Right ventricle myocardium inferior (tissue), 1 donor: ENCODE measurements at places on chromosomes 5 and 9. TPM values are rescaled to one million over a fixed set of nuclear protein-coding genes. Genes with fewer than 3 reads are reported as not detected.
A peak's percentile ranks its signal among the peaks of the same experiment; 100 is the strongest.

The GFI1B gene
- 0.43 TPM for total RNA-seq

The CDH6 gene
- total RNA-seq: 3.3 TPM

The CHMP5 gene
- 51.5 TPM for total RNA-seq

The SPINK13 gene
- not detected for total RNA-seq

The IL33 gene
- total RNA-seq: 29.6 TPM

The NUP188 gene
- total RNA-seq: 16.0 TPM

The AQP7 gene
- total RNA-seq: 147 TPM

The FOXD4 gene
- not detected for total RNA-seq

GRCh38 chr5:14251733-14252132 lies 108.6 kb downstream of the TRIO start:
- DNase-seq: no peak

GRCh38 chr5:172638209-172638768 lies 2.8 kb upstream of the NEURL1B start:
- DNase-seq: no peak

GRCh38 chr9:87620731-87621322 lies 105.1 kb upstream of the CTSL start:
- no peak for DNase-seq

GRCh38 chr9:81690251-81690851 lies 1.0 kb upstream of the TLE1 start:
- DNase-seq: no peak

- DNase-seq: no peak
Observed at GRCh38 chr9:4740388-4740637, 689 bp downstream of the AK3 start.

DNA sequence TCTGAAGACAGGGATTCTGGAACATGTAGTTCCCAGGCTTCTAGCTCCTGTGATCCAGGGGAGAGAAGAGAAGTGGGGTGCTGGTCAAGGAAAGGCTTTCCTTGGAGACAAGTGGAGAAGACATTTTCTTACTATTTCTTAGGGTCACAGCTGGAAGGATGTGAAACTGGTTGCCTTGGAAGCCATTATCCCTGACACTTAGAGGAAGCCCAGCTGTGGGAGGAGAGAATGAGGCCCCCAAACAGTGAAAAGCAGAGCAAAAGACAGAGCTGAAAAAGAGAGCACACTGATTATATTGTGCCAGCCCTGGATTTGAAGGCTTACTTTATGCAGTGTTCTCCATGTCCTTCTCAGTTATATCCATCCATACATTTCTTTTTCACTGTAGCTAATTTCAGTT lies 17.5 kb upstream of the SHB start:
- DNase-seq: no peak

DNA sequence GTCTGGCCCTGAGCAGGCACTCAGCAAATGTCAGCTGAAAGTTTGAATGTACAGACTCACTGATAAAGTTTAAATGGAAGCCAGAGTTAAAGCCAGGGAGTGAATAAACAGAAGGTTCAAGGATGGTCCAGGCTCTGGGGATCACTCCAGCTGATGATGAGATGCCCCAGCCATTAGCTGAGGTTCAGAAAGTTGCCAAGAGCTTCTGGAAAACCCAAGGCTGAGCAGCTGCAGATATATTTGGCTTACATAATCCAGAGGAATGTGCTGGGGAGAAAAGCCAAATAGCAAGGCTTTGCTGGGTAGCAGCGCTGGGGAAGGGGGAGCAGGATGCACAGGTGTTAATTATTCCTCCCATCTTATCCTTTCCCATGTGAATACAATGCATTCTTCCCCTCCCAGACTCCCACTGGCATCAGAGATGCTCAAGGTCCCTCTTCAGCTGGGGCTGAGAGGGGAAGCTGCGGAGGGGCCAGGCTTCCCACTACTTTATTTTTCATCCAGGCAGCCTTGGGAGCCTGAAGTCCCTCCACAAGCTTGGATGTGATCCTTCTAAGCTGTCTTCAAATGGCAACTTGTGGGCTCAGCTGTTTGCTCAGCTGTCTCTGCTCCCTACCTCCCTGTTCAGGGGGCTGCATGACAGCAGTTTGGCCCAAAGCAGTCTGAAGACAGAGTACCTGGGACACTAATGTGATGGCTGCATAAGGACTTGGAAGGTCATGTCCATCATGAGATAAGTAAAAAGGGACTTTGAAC lies 341.2 kb downstream of the TRIM32 start:
- DNase-seq: peak; percentile 51

- no peak for DNase-seq
Observed at GRCh38 chr9:90802386-90802985, 867 bp downstream of the SYK start.

- no peak for DNase-seq
Observed at GRCh38 chr9:6440405-6440804, 27.4 kb downstream of the UHRF2 start.

- no peak for DNase-seq
Observed at GRCh38 chr9:136392538-136393449, 7.2 kb downstream of the SNAPC4 start.

GRCh38 chr9:100440071-100440470 lies 13.1 kb downstream of the MSANTD3 start:
- DNase-seq: no peak

DNA sequence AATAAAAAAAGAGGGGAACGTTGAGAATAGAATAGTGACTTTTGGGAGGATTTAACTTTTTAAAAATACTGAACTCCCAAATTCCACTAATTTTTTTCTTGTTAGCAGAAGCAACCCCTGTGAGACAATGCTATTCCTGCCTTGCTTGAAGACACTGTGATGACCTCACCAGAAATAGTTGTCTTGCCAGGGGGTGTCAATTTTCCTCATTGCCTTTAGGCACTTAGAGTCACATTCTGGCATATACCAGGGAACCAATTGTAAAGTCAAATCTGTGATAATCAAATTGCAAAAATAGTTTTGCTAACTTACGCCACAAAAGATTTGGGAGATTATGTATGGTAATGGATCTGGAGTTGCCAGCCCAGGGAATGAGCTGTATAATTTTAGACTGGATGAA lies 42.8 kb upstream of the RPS23 start:
- no peak for DNase-seq

- no peak for DNase-seq
Observed at GRCh38 chr5:35180046-35180445, 50.2 kb downstream of the PRLR start.

DNA sequence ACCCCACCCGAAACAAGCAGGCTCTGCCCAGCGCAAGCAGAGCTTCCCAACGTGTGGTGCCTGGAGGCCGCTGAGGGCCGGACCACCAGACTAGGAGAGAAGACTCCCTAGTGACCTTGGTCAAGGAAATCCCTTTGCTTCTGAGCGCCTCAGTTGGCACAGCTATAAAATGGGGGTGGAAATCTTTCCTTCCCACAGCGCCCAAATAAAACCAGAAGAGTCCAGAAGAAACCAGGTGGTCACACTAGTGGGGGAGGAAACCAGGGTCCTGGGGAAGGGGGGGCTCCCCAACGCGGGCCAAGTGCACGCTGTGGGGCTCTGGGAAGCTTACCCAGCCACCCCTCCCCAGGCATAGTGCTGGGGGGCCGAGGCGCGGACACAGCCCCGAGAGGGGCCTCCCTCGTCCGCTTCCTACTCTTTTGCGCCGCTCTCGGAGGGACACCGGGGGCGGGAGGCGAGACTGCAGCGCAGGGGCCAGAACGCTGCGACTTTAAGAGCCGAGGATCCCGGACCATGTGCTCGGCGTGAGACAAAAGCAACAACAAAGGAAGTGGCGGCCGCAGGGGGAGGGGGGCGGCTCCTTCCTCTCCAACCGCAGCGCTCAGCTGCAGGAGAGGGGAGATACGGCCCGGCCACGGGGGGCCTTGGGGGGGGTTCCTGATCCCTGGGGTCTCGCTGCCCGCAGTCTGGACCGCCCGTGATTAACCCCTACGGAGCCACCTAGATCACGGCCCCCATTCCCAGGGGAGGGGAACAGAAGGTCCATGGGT lies 885 bp downstream of the RNF44 start:
- peak; percentile 93 for DNase-seq

DNA sequence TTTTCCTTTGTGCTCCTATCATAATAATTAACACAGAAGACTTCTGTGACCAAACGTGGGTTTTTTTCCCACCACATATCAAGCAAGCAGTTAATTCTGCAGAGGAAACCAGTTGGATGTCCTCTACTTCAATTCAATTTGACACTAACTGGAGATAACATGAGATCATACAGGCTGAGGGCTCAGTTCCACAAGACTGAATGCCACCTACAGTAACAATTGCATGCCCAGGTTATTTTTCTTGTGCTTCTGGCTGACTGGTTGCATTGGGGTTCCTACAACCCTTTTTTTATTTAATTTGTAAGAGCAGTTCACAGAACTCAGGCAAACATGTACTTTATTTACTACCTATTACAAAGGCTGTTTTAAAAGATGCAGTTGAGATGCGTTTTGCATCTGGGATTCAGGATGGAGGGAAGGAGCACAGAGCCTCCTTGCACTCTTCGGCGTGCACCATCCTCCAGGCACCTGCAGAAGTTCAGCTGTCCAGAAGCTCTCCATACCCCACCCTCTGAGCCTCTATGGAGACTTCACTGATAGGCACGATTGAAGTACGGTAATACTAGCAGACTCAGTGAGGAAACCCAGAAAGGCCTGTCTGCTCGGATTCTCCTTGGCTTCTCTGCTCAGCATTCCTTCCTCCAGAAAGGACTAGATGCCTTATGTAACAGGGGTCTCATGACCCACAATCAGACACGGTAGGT lies 425.2 kb upstream of the CDH9 start:
- no peak for DNase-seq

DNA sequence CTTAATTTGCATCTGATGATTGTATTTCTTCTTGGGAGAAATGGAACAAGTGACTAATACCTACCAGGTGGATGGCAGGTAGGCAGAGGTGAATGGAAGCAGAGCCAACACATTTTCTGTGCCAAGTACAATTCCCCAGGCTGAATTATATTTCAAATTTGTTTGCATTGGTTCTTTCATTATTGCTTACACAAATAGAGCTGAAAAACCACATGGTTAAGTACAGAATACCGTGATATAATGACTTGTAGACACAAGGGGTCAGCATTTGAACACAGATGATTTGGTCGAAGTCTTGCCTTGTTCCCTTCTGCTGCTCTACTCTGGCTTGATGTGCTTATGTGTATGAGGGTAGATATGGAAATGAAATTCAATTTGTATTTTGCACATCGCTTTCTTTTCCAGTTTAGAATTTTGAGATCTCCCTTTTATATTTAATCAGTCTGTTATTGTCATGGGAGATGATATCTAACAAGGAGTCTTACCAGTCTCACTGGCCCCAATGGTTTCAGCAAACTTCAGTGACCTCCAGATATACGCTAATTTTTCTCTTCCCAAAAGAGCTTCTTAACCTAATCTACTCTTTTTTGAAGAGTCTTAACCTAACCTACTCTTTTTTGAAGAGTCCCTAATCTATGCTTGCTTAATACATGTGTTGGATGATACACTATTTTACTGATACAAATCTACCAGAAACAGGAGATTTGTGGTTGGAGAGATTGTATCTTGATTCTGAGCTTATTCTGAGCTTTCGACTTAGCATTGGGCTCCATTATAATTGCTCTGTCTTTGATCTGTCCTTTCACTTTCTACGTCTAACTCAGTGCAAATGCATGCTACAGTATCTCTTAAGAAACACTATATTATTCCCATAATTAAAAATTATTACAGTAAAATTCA lies 88.1 kb downstream of the PCSK1 start:
- no peak for DNase-seq

GRCh38 chr9:125904155-125904851 lies 157.1 kb downstream of the PBX3 start:
- DNase-seq: no peak

DNA sequence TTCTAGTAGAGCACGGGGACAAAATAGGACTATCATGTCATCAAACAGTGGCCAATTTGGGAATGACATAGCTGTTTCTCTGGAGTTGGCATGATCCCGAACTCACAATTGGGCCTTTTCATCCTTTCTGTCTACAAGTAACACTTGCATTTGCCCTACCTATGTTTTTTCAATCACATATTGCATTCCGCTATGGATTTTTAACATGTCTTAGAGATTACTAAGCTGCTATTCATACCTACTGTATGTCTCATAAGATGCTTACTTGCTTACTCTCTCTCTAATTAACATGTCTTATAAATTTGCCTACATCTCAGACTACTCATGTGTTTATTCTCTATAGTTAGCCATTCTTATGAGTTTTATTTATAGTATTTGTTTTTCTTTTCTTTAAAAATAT lies 341.2 kb upstream of the CTNND2 start:
- no peak for DNase-seq

- no peak for DNase-seq
Observed at GRCh38 chr9:95077766-95078370, 239.6 kb downstream of the FANCC start.

- DNase-seq: no peak
Observed at GRCh38 chr5:9115093-9115492, 430.8 kb downstream of the SEMA5A start.

GRCh38 chr5:94632024-94632423 lies 13.6 kb downstream of the SLF1 start:
- no peak for DNase-seq

DNA sequence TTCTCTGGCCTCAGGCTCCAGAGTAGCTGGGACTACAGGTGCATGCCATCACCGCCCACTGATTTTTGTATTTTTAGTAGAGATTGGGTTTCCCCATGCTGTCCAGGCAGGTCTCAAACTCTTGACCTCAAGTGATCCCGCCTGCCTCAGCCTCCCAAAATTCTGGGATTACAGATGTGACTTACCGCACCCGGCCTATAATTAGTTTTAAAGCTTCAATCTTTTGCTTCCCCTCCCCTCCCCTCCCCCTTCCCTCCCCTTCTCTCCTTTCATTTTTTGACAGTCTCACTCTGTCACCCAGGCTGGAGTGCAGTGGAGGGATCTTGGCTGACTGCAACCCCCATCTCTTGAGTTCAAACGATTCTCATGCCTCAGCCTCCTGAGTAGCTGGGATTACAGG lies 433.3 kb upstream of the EDIL3 start:
- DNase-seq: no peak

DNA sequence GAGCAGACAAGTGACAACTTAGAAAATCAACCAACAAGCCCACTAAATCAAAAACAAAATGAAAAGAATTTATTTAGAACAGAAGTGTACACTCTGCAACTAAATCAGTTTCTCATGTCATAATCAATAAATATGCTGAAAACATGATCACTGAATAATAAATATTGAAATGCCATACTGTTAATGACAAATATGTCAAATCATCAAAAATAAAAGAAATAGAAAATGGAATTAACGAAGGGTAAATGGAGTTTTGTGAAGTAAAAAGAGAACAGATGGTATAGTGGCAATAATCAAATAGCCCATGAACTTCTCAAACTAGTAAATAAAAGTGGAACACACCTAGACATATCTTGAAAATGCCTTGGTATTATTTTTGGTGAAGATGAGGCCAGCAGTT lies 744.9 kb downstream of the TAF11L14 start:
- no peak for DNase-seq

DNA sequence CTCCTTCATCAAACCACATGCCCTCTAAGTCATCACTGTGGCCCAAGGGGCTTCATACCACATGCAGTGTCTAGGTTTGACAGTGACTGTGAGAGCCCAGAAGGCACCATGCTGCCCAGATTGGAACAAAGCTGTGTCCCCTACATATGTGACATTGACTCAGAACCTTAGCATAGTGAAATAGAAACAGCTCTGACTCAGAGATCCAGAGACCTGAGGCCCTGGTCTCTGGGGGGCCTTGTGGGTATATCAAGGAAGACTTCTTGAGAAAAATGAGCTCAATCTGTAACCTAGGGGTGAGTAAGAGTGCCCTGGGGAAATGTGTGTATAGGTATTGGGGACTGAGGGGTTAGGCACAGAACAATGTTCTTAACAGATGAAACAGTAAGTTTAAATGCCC lies 7.1 kb upstream of the ENTREP1 start:
- DNase-seq: no peak
